NCI-H187 treated with DMSO at 0.1 percent for 48 hours (cell line): ENCODE measurements at places on chromosomes 1 and 21.

- DNase-seq = no peak
Measured at GRCh38 chr1:198359024-198359653, 181.3 kb downstream of the ATP6V1G3 start.

GRCh38 chr1:205020466-205020865 lies 22.5 kb upstream of the CNTN2 start:
- DNase-seq = no peak

DNA sequence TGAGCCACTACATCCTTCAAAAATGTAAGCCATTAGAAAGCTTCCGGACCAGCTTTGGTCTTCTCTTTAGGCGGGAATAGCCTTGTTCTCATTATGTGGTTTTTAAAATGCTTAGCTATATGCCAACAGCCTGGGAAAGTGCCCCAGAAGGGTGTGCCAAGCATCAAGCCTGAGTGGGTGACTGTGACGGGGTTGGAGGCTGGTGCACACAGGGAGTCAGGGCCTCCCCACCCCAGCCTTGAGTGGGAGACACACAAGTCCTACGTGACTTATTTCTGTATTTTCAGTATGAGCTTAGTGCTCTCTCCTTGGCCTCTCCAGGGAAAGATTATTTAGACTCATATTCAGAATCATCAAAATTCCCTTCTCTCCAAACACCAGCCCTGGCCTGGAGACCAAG lies 9.8 kb downstream of the UBASH3A start:
- no peak for DNase-seq

DNA sequence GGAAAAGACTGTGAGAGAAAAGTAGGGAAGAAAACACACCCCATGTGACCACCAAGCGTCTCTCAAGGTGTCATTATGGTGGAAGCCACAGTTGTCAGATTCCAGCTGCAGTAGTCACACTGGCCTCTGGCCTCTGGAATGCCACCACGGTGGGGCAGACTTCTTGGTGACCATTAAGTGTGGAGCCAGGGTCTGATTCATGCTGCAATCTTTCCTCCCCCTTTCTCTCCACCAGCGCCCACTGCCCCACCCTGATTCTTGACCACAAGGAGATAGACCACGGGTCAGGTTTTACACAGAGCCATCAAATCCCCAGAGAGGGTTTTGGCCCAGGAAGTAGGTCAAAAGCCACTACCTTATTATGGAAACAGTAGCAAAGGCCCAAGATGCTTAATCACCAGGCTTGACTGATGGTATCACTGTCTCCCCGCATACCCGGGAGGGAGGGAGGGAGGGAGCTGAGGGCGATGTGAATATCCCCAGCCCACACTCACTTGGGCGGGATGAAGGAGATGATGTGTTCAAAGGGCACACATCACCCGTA lies 52.7 kb upstream of the GRHL3 start:
- no peak for DNase-seq

DNA sequence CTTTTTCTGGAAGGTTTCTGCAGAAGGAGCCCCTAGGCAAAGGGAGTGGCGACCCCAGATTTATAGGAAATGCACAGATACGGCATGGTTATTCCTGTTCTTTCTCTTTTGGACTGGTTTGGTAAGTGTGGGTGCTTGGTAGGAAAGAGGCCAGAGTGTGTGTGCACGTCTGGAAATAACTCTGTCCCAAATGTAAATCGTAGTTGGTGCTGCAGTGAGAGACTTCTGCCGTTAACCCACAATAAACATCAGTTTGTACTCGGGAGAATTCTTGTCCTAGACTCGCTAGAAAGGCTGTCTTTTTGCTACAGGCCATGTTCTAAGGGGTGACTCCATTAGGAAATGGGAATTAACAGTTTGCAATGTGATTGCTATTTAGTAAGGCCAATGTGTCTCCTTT lies 779 bp downstream of the SLC44A3 start:
- no peak for DNase-seq

- no peak for DNase-seq
Measured at GRCh38 chr1:17404034-17404684, 32.2 kb downstream of the PADI6 start.

- no peak for DNase-seq
Measured at GRCh38 chr1:12072741-12073140, 9.6 kb downstream of the TNFRSF8 start.

DNA sequence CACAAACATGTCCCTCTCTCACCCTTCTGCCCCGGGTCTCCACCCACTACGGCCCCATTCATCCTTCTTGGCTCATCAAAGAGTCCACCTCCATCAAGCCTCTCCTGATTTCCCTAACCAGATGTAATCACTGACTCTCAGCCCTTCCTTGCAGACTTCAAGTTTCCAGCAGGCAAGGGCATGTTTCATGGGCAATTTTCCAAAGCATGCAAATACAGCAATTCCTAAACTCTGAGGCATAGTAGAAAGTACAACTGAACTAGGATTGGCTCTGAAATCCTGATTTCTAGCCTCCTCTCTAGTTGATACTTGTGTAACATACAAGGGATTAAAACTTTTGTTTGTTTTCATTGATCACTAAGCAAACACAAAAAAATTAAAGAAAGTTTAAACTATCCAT lies 109.1 kb upstream of the GADD45A start:
- DNase-seq = no peak

- no peak for DNase-seq
Measured at GRCh38 chr1:38235705-38236104, 189.1 kb upstream of the POU3F1 start.

DNA sequence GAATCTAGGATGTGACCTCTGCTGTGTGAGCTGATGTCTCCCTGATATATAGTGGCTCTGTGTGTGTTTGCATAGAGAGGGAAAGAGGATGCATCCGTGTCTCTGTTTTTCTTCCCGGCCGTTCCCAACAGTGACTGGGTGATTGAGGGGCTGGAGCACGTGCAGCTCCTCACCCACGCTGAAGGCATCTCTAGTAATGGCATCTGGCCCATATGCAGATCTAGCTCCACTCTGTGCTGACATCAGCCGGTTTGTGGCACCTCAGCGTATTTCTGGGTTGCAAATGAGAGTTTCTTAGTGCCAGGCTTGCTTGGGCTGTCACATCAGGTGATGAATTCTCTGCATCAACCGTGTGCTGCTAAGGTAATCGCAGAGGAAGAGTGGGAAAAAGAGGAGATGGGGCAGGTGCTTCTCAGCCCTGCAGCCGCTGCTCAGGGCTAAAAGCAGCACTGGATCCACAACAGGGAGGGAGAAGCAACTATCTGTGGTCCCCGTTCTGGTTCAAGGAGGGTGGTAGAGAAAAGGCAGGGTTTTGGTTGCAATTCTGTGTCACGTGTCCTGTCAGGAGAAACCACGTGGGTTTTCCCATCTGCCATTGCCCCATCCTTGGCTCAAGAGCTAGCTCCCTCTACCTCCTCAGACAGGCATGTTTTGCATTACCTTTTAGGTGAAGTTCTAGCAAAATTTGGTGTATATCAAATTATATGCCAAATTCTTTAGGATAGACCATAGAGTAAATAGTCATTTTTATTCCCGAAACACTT lies 282.9 kb downstream of the PBX1 start:
- no peak for DNase-seq

GRCh38 chr1:97159342-97159741 lies 437.8 kb downstream of the PTBP2 start:
- DNase-seq = no peak

GRCh38 chr21:23811805-23812204 lies 1795.5 kb downstream of the MRPL39 start:
- no peak for DNase-seq

DNA sequence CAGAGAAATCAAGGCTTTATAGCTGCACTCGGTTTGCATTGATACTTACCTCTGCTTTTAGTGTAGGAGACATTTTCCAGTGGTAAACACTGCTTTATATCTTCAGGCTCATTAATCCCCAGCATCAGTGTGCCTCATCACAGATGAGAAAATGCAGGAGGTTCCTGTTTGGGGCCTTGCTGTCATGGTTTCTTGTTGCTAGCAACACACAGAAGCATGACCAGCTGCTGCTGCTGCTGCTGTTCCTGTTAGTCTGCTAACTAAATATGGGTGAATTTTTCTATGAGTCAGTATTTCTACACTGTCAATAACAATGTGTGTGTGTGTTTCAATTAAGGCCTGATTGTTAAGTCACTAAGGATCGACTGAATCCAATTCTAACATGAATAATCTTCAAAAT lies 85.8 kb upstream of the RGS1 start:
- DNase-seq = no peak

- DNase-seq = no peak
Measured at GRCh38 chr1:167983797-167984420, 47.0 kb upstream of the MPC2 start.

GRCh38 chr1:242827538-242827937 lies 303.0 kb upstream of the PLD5 start:
- no peak for DNase-seq

DNA sequence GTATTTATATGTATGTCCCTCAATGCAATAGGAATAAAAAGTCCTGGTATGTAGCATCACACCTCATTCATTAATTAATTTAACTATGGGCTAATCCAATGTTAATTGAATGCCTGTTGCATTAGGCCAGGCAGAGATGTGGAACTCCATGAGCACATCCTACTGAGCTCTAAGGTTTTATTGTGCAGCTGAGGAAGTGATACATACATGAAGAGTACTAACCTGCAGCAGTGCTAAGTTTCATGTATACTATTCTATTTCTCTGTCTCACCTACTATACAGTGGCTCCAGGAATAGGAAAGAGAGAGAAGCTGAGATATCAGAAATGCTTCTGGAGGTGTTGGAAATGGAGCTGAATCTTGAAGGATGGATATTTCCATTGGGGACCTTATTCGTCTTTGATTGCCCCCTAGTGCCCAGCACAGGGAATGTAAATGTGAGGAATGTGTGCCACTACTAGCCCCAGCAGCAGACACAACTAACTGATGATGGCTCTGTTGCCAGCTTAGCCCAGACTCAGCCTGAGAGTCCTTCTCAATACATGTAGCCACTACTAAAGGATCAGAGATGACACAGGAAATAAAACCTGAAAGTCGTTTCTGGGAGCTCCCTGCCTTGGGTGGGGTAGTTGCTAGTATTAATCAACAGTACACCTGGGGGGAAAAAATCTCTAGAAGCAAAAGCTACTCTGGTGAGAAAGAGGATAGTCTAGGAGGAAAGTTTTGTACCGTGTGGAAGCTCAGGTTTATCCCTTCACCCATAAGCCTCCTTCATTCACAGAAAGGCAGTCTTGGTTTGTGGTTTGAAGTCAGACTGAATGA lies 173.3 kb upstream of the FOXD3 start:
- DNase-seq = peak; percentile 18

DNA sequence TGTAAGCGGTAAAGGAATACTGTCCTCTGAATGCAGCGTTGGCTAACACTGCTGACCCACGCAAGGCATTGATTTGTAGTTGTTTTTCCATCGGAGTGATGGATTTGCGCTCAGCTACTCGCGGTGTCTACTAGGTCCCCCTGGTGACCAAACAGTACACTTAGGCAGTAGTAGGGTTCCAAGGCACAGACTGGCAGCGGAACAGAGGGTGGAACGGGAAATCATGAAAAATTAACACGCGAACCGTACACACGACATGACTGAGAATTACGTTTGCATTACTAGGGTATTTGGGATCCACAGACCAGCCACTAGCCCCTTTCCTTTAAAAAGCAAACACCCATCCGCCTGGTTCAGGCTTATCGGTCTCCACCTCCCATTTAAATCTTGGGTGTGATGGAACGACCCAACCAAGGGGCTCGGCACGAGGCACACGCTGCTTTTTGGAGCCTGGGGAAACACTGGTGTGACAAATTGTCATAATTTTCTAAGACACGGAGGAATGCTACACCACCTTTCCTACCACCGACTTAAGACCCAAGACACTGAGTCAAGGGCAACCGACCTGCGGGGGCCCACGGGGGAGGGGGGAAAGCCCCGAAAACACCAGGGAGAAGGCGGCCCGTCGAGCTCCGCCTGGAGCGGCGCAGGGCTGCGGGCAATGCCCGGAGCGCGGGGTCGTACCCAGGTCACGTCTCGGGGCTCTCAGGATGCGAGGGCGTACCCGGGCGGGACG lies 699 bp downstream of the DIPK1A start:
- no peak for DNase-seq

GRCh38 chr1:15849775-15850324 lies 2.3 kb downstream of the SPEN start:
- DNase-seq = no peak

GRCh38 chr1:16189003-16189402 lies 23.4 kb downstream of the ARHGEF19 start:
- no peak for DNase-seq

GRCh38 chr1:214537219-214537618 lies 14.2 kb downstream of the PTPN14 start:
- no peak for DNase-seq

- DNase-seq = no peak
Measured at GRCh38 chr1:54460861-54461387, 54.7 kb upstream of the SSBP3 start.

- no peak for DNase-seq
Measured at GRCh38 chr1:8047686-8048445, 21.8 kb upstream of the ERRFI1 start.
